ENCODE measurements at places on chromosomes 4 and X.
A peak's percentile ranks its signal among the peaks of the same experiment; 100 is the strongest.

- DNase-seq, result peak; percentile 52
Observed at GRCh38 chr4:1168191-1169101, 3.9 kb downstream of the SPON2 start.

GRCh38 chrX:41312786-41313185 is 21.2 kb upstream of the DDX3X start:
- DNase-seq, result no peak

DNA sequence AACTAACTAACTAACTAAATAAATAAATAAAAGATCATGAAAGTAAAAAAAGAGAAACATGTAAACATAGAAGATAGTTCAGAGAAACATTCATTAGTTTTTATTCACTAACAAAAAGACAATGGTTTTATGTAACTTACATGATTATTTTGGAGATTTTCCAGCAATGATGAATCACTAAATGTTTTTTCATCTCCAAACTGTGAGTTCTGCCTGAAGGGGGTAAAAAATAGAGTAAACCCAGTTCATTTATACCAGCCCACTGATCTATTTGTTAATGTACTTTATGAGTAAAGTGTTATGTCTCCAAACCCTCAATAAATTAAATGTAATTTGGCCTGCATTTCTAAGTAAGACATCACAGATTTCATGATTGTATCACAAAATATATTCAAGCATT is 101.1 kb downstream of the ATP8A1 start:
- peak; percentile 13 for DNase-seq

DNA sequence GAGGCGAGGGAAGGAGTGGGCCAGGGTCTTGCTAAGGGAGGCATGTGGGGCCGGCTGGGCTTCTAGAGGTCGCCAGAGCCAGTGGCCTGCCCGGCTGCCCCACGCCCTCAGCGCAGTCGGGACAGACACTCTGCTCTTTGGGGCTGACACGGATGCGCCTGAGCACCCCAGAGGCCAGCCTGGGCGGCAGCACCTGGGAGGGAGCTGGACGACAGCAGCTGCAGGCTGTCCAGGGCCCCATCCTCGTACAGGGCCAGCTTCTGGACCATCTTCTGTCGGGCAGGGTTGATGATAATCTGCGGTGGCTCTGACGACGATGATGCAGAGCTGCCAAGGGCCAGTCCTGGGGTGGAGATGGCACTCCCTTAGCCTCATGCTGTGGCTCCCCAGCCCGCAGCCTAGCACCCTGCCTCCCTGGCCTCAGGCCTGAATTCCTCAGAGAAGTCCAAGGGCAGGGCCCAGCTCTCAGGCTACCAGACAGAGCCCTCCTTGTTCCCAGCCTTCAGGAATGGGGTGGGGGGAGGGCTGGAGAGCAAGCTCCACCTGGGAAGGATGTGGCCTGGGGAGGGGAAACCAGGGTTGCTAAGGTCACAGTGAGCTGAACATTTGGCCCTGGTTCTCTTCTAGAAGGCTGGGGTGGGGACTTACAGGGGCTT is 7.2 kb downstream of the IRAK1 start:
- no peak for DNase-seq

DNA sequence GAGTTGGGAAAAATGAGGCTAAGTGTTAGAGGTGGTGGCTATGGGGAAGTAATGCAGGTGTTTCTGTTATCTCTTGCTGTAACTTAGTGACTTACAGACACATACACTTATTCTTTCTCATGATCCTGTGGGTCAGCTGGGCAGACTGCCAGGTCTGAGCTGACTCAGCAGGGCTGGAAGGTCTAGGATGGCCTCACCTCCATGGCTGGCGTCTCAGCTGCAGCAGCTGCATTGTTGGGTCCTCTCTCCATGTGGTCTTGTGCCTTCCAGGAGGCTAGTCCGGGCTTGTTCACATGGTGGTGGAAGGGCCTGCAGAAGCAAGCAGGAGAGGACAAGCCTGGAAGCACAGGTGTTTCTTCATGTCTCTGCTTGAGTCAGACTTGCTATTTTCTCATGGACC is 172.7 kb downstream of the NHS start:
- no peak for DNase-seq

DNA sequence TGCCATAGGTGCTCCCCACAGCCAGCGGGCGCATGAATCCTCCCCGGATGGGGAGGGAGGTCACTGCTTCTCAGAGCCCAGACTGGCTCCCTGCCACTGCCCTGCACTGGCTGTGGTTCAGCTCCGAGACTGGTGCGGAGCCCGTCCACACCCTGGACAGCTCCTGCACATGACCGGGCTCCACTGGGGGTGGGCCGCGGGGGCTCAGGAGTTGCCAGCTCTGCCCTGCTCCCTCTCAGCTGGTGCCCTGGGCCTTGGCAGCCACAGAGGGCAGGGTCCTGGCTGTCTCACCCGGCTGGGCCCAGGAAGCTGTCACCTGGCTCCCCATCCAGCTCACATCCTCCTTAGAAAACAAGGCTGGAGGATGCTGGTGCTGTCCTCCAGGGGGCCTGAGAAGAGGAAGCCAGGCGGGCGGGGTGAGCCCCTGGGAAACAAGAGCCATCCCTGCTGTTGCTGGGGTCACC is 64.9 kb upstream of the ADRA2C start:
- no peak for DNase-seq

DNA sequence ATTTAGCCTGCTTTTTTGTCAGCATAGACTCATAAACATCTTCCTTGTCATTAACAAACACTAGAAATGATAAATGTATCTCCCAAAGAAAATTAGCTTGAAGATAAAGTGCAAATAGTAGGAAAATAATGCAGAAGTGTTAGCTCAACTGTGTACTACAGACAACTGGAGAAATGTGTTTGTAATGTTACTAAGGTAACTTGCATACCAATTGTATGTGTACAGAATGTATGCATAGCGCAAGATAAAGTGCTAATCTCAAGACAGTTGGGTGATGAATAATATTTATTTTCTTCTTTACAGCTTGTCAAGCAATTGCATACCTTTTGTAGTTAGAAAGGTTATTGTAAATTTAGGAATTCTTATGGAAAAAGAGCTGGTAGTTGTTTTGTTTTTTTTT is 22.1 kb downstream of the FMR1 start:
- DNase-seq, result no peak

All from suppressor macrophage treated with lipopolysaccharide for 1 hour (primary cell).